ENCODE measurements at places on chromosomes 11 and 22.

DNA sequence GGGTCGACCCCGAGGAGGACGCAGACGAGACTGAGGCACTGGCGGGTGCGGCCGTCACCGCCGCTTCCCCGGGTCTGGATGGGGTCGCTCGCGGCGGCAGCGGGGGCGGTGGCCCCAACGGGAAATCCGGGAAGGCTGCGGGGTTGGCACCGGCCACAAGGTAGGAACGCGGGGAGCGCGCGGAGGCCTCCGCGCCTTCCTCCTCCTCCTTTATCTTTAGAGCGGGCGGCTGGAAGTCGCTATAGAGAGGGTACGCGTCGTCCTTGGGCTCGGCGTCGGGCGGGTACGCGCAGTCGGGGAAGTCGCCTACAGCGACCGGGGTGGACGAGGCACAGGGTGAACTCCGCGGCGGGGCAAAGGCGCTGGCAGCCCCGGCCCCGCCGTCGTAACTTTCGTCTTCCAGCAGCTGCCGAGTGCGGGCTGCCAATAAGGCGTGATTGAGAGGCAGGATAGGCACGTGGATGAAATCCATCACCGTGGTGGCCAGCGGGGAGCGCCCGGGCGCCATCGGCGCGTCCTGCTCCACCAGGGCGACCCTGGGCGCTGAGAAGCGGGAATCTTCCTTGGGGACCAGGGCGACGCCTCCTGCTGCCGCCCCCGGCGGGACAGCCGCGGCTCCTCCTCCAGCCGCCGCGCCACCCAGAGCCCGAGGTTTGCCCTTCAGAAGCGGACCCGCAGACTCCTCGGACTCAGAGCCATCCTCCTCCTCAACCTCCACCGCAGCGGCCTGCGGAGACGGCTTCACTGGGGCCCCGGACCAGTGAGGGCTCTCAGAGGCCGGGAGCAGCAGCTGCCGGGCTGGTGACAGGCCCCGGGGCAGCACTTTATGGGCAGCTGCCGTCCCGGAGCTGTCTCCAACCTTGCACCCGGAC lies 1.7 kb downstream of the PGR start:
- DNase-seq: no peak

- DNase-seq: no peak
Observed at GRCh38 chr11:12448131-12448939, 71.0 kb downstream of the PARVA start.

GRCh38 chr22:44786610-44787009 lies 34.2 kb downstream of the ARHGAP8 start:
- DNase-seq: no peak

DNA sequence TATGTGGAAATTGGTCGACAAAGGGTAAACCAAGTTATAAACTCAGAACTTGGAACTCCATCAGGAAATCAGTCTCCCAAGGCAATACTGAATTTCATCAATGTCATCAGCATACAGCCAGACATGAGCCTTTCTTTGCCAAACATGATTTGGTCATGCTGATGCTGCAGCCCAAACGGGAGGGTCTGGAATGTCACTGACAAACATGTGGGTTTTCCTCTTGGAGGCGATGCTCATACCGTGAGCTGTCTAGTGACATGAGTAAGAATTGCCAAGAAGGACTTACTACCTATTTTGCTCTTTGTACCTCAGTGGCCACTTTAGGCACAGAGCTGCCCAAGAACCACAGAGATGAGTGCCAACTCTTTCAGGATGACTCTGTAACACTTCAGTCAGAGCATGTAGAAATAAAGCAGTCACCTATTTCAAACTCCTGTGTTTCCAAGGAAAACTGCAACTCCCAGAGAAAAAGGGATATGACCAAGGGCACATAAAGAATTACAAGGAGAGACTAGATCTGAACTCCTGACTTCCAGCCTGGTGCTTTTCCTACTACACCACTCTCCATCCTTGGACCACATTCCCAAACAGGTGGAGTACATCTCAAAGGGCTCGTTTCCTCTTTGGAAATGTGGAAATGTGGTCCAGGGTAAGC lies 24.3 kb upstream of the MRGPRX2 start:
- DNase-seq: no peak

- DNase-seq: no peak
Observed at GRCh38 chr22:48734359-48734758, 1093.3 kb downstream of the BRD1 start.

GRCh38 chr11:44601471-44602370 lies 36.3 kb downstream of the CD82 start:
- no peak for DNase-seq

DNA sequence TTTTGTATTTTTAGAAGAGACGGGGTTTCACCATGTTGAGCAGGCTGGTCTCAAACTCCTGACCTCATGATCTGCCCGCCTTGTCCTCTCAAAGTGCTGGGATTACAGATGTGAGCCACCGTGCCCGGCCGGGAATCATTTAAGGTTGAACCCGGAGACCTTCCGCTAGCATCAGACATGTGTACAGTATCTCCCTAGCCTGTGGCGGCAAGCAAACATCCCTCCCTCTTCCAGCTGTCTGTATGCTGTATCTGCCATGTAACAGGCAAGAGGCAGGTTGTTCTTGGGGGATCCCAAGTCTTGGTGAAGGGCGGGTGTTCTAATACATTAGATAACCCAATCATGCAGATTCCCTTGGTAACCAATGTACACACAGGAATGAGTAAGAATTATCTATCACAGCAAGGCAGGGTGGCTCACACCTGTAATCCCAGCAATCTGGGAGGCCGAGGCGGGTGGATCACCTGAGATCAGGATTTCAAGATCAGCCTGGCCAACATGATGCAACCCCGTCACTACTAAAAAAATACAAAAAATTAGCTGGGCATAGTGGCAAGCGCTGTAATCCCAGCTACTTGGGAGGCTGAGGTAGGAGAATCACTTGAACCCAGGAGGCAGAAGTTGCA lies 58.1 kb upstream of the RBFOX2 start:
- no peak for DNase-seq

DNA sequence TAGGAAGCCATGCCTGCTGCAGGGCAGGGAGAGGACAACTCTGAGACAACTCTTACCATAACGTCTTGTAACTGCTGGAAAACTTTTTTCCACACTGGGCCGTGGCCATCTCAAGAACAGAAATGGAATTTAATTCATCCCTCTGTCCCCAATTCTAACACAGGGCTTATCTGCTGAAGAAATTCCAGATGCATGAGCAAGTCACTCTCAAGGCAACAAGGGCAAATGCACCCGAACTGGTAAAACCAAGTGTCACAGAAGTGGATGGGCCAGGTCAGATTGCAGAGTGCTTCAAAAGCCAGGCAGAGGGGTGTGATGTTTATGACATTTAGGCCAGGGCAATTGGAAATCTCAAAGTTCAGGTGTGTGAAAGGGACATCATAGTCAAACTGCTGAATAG lies 7.4 kb downstream of the SMPD1 start:
- DNase-seq: no peak

- DNase-seq: no peak
Observed at GRCh38 chr11:122360875-122361274, 244.9 kb upstream of the BLID start.

- DNase-seq: no peak
Observed at GRCh38 chr22:46068593-46069491, 81.5 kb upstream of the PPARA start.

DNA sequence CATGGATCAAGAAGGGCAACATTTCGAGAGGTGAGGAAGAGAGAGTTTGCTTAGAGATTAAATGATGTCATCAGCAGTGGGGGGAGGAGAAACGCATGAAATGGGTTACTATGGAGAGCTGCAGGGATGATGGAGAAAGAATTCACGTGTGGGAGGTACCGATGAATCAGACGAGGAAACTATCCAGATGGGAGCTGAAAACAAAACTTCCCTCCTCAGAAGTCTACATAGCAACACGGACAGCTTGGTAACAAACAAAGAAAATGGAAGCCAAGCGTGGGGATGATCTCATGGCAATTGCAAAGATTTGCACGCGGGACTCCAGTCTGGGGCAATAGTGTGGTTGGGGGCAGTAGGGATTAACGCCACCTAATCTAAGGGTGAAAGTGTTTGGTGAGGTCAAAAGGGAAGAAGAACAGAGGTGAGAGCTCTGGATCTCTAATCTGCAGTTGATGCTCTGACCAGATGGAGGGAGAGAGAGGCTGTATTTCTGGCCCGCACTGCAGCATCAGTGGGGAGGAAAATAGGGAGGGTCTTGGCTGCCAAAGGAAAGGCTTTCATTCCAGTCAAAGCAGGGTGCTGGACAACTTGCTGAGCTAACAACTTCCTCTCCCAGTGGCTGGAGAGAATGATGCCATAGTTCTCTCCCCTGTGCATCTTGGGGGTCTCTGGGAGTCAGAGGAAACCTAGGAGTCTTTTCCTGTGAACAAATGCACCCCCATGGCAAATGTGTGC lies 43.4 kb upstream of the CSNK2A3 start:
- DNase-seq: peak; percentile 62

GRCh38 chr11:14584595-14584994 lies 59.0 kb upstream of the PDE3B start:
- no peak for DNase-seq

- DNase-seq: no peak
Observed at GRCh38 chr11:123681030-123681429, 26.6 kb upstream of the SCN3B start.

GRCh38 chr11:69707176-69707575 lies 3.4 kb upstream of the FGF19 start:
- no peak for DNase-seq

- peak; percentile 96 for DNase-seq
Observed at GRCh38 chr11:57667736-57668433, at the start of gene ZDHHC5. Gene ZDHHC5 (plus strand): TSS chr11:57668114. CDS start chr11:57673091, 4,977 bp downstream.

DNA sequence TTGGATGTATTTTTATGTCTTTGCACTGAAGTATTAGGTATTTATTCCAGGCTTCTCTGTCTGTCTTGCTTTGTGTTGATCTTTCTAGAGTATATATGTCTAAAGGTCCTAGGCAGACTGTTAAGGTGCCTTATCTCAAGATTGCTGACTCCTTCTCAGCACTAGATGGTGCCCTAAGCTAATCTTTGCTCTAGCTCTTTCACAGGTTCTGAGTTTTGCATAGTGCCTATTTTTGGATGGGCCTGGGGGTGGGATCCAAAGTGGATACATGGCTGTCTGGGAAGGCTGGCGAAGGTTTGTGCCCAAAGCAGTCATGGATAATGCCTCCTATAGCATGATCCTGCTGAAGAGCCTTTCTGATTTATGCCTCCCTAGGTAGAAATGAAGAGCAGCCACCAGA lies 154.9 kb downstream of the TRPC6 start:
- no peak for DNase-seq

DNA sequence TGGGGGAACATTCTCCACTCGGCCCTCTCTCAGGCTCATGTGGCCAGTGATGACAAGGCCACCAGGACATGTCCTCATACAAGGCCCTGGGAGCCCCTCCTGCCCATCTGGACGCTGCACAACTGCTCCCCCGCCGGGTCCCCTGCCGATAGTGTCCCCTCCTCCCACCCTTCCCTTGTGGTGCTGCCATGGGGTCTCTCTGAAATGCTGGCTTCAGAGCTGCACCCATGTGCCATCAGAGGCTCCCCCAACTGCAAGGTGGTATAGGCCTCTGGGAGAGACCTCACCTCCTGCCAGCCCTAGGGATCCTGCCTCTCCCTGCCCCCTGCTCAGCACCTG lies 113.0 kb downstream of the KCNQ1OT1 start:
- DNase-seq: no peak

- DNase-seq: no peak
Observed at GRCh38 chr11:129728581-129728980, 87.1 kb upstream of the TMEM45B start.

GRCh38 chr11:122808478-122808869 lies 29.8 kb upstream of the CRTAM start:
- peak; percentile 51 for DNase-seq

GRCh38 chr11:2582351-2582945 lies 117.3 kb downstream of the KCNQ1OT1 start:
- no peak for DNase-seq

- no peak for DNase-seq
Observed at GRCh38 chr22:28837640-28838039, 37.3 kb upstream of the XBP1 start.

GRCh38 chr11:119895981-119896380 lies 167.0 kb upstream of the NECTIN1 start:
- DNase-seq: no peak

GRCh38 chr22:27768027-27768653 lies 33.4 kb downstream of the MN1 start:
- DNase-seq: no peak

GRCh38 chr11:127552446-127552845 lies 551.9 kb upstream of the KIRREL3 start:
- no peak for DNase-seq

GRCh38 chr11:849951-850774 lies 7.5 kb downstream of the TSPAN4 start:
- no peak for DNase-seq

GRCh38 chr22:43782448-43782847 lies 29.7 kb downstream of the EFCAB6 start:
- DNase-seq: no peak

GRCh38 chr11:19105011-19105410 lies 12.0 kb upstream of the ZDHHC13 start:
- no peak for DNase-seq

DNA sequence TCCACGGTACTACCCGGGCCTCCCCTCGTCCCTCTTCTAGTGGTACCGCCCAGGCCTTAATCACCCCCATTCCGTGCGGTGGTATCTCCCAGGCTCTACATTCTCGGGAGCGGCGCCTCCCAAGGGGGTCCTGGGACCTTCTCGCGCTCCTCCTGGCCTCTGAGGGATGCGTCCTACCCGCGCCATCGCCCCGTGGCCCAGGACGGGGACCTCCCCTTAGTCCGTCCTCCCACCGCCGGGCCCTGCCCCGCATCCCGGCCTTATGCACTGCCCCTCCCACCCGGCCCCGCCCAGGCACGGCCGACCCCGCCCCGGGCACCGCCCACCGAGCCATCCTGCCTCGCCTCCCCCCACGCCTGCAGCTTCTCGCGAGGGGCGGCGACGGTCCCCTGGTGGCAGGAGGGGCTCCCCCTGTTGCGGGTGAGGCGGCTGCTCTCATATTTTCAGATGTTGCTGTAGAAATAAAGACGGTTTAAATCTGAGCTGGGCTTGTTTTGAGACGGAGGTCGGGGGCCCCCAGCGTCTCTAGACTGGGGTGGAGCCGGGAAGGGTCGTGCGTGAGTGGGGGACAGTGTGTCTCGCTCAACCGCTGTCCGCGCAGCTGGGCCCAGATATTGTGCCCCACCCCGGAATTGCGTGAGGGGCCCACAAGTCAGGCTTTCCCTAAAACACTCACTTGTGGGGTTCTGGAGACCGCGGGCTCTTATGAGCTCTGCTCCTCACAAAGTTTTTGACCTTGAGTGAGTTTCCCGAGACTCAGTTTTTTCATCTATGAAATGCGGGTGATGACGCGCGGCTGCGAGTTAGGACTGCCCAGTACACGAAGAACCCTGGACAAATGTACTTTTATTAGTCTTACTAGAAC lies 828 bp upstream of the RAB1B start:
- DNase-seq: peak; percentile 51

DNA sequence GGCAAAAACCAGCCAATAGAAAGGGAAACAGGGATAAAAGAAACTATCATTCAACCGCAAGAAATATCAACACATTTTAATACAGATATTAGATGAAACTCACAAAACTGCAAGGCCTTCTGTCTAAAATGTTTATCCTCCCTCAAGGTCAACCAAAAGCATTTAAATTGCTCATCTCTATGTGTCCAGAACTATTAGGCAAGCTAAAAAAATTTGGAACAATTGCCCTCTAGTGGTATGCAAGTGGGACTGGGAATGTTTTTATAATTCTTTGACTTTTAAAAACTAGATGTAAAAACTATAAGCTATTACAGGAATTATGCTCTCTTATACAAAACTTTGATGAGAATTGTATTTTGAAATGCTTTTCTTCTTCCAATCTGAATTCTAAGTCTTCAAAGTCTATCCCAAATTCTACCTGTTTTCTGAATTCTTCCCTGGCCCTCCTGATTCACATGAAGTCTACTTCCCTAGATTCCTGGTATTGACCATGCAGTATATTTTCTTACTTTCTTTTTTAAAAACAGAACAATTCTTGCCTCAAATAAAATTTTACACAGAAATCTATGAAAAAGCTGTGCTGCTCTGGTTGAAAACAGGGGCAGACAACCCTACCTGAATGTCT lies 4.9 kb downstream of the CWC15 start:
- DNase-seq: no peak
